ENCODE measurements at places on chromosomes 4 and X.

DNA sequence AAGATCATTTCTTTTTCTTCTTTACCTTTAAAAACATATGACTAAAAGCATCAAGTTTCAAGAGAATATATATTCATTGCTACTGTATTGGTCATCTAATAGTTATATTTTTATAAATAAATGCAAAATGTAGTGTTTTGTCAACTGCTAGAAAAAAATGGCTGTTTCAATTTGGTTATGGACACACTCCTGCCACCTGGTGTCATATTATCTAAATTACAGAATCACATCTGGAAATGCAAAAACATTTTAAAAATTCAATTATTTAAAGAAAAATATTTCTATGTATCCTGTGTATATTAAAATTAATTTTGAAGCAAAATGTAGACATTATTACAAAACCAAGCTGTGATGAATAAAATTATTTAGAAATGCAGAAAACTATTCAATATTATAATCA is 329.4 kb upstream of the PCDH18 start:
- no peak for DNase-seq

- no peak for DNase-seq
Observed at GRCh38 chrX:131577999-131578734, 34.3 kb downstream of the OR13H1 start.

GRCh38 chr4:102988429-102989020 is 31.0 kb downstream of the SLC9B1 start:
- no peak for DNase-seq

DNA sequence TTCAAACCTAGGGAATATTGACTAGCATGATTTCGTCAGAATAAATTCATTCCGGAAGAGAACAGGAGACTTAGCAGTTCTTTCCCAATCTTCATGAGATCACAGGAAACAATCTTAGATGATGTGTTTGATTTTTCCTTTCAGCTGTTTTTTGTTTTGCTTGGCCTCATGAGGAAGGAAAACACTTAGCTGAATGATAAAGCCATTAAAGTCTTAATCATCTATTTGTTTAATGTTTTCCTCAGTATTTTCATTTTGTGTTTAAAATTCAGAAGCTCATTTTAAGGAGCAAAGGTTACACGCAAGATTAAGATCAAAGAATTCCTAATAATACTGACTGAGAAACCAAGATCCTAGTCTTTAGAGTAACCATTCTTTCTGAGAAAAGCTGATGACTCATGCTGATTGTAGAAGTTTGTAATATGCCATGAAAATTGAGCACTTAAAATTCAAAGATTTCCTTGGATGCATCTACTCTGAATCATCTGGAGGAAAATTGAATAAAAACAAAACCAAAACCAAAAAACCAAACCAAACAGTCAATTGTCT is 15.4 kb upstream of the TBC1D19 start:
- no peak for DNase-seq

DNA sequence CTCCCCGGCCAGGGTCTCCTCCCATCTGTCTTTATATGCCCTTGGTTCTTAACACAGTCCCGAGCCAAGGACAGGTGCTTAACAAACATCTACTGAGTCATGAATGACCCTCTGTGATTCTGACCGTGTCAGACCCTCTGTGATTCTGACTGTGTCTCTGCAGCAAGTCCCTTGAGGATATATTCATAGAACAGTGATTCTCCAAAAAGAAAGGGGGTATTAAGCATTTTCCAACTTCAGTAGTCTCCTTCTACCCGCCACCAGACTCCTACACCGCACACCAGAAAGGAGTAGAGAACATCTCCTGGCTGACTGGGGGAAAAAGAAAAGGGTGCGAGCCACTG is 13.6 kb downstream of the ACSL1 start:
- no peak for DNase-seq

DNA sequence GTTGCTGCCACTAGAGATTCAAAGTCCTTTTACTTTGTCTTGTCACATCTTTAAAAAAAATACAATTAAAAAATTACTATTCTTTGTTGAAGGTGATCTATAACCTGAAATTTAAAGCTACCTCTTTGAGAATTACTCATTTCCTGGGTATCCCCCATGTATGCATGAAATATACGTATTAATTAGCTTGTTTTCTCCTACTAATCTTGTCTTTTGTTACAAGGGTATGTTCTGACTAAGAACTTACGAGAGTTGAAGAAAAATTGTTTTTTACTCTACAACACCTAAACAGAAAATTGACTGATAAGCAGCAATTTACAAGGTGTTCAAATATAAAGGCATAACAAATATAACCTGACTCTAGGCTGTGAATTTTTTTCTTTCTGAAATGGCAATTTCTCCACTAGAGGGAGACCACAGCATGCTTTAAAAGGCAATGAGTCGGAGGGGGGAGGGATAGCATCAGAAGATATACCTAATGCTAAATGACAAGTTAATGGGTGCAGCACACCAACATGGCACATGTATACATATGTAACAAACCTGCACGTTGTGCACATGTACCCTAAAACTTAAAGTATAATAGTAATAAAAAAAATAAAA is 249.6 kb downstream of the OPHN1 start:
- DNase-seq, result no peak

DNA sequence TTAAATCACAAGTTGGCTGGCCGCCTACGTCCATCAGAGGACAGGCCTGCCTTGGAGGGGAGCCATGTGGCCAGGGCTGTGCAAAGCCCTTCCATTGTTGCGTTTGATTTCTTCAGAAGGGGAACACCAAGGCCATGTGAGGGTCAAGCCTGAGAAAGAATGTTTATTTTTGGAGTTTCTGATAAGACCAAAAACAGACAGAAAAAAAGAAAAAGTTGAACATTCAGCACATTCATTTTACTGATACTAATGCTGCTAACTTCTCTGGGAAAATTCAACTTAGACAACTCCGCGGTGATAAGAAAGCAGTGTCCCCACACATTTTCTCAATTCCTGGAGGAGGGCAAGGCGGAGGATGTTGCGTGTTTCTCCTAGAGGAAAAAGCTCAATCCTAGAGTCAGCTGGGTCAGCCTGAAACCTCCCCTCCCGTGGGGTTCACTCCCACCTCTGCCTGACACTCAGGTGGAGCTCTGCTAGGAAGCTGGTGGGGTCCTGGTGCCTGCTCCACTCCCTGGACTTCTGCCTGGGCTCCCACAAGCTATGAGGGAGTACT is 63.5 kb downstream of the ANAPC4 start:
- DNase-seq, result no peak

DNA sequence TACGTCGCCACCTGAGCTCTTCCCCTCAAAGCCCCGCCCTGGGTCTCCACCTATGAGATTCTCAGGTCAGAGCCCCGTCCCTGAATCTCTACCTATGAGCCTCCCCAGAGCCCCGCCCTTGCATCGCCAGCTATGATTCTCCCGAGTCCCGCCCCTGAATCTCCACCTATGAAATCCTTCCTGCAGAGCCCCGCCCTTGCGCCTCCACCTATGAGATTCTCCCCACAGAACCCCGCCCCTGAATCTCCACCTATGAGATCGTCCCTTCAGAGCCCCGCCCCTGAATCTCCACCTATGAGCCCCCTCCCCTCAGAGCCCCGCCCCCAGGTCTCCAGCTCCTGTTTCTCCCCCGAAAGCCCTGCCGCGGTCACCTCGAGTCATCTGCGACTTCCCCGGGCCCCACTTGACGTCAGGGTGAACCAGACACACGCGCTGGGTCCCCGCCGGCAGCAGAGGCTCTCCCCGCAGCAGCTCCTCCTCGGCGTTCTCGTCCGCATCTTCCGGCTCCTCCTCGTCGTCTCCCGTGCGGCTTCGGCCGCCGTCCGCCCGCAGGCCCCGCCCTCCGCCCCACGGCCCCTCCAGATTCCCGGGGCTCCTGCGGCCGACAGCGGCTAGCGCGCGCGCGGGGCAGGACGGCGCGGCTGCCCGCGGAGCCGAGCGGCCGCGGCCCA is 393 bp downstream of the GTPBP6 start:
- DNase-seq, result peak; percentile 93

DNA sequence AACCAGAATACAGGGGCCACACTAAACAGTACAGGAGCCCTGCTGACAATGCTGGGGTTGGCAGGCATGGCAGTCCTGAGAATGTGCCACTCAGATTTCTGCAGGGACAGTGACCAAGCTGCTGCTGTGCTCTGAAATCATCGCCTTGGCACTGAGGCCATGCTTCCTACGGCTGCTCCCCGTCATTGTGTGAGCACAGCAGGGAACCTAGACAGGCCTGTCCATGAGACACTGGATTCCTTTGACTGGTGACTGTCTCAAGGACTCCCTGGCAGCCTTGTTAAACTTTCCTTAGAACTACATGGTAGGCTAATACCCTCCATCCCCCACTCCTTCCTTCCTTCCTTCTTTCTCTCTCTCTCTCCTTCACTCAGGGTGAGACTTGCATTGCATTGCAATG is 111.4 kb downstream of the LUZP4 start:
- DNase-seq, result no peak

DNA sequence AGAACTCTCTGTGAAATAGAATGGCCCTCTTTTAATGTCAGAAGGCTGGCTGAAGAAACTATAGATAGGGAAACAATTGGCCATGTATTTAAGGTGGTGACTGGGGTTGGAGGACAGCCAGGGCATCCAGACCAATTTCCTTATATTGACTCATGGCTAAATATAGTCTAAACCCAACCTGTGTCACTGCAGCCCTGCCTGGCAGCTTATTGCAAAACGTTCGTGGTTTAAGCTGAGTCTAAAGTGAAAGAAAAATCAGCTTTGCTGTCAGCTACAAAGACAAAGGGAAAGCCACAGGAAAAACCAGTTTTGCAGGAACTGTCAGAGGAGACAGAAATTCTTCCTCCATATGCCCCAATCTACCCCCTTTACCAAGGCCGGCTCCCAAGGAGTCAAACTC is 902.8 kb upstream of the NDST4 start:
- DNase-seq, result no peak

DNA sequence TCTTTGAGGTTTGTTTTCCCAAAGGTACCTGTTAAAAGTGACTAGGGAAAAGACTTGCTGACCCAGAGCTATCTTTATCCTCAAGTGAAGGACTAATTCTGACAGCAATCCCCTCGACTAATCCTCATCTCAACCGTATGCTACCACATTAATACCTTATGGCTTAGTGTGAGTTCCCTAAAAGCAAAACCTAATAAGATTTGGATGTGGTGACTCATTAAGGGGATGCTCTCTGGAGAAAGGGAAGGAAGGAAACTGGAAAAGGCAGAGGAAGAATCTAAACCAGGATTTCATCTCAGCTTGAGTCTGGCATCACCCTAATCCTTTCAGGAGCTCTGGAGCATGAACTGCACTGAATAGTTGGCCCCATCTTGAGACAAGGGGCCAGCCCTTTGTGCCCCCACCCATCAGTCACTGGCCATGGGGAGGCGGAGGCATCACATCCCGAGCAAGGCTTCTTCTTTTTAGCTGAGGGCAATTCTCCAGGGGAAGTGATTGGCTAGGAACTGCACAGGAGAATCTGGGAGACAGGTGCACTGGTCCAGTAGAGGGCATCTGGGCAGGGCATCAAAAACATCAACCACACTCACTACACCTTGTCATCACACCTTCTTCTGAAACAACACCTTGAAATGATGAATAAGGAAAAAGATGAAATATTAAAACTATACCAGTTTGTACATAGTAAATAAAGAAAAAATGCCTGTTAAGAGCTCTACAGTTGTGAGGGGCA is 6.9 kb upstream of the BBS7 start:
- no peak for DNase-seq

DNA sequence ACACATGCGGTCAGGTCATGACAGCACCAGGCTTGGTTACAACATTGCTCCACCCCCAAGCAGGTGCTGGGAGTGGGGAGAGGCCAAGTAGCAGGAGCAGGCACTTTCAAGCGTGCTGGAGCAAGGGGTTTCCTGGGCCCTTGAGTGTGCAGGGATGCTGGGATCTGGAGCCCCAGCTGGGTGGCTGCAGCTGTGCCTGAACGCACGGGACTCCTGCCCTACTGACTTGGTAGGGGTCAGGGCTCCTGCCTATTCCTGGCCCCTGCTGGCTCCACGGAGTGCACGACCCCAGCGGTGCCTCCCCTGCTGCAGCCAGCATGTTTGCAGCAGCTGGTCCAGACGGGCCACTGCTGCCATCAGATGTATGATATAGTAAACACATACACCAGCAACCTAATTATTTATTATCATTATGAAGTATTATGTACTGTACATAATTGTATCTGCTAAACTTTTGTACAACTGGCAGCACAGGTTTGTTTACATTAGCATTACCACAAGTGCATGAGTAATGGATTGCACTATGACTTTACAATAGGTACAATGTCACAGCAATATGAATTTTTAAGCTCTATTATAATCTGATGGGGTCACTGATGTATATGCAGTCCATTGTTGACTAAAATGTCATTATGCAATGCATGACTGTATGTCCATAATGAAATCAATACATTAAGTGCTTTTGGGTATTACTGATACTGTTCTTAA is 620.6 kb downstream of the RAPGEF2 start:
- no peak for DNase-seq

GRCh38 chr4:152224223-152224622 is 311.7 kb downstream of the FBXW7 start:
- DNase-seq, result no peak

GRCh38 chr4:143215873-143216272 is 31.2 kb downstream of the USP38 start:
- no peak for DNase-seq

DNA sequence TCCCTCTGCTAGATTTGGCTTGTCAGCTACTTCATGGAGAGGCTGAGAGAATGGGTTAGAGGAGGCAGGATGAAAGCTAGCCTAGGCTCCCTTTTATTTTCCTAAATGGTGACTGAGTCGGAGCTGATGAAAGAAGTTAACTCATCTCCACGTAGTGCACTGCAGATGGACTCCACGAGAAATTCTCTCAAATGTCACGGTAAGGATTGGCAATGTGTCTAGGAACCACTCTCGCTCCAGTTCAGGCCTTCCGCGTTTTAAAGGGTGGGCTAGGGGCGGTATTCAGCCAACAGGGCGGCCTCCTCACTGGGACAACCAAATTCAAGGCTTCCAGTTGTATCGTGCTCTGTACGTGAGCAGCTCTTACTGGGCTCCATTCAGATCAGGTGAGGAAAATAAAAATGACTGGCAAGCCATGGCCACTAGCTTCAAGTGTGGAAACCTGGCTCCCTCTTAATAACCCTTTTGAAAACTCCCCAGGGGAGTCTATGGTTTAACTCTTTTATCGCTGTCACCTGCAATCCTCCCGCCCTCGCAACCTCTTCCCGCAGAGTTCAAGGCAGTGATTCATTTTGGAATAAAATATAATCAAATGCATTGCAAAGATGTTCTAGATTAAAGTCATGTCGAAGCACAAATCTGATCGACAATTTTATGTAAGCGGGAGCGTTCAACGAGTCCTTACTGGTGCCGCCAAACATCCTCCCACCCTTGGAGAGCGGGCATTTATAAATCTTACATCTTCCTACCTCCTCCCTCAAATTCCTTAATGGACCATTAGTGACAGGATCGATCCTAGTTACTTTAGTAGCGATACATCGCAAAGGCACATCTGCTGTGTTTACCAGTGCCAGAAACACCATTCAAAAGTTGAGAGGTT is 1.2 kb downstream of the SPOCK3 start:
- DNase-seq, result no peak

DNA sequence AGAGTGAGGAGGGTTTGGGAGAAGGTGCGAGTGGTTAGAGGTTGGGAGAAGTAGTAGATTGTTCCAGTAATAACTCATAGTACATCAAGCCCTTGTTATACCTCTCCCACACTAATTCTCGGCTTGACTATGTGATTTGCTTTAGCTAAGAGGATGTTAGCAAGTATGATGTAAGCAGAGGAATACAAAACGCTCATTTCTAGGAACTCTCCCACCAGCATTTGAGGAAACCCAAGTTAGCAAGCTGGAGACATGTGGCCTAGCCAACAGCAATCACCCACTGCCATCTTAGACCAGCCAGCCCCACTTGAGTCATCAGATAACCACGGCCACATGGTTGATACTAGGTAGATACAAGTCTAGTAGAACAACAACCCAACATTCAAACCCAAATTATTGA is 14.2 kb downstream of the FTHL17 start:
- DNase-seq, result no peak

Data from activated CD4-positive, alpha-beta T cell treated with anti-CD3 and anti-CD28 coated beads for 1 hour (primary cell).